ENCODE measurements at places on chromosomes 3 and 15. TPM values are rescaled to one million over a fixed set of nuclear protein-coding genes. Genes with fewer than 3 reads are reported as not detected.

Gene GRIP2
- not detected for total RNA-seq

Gene PRKAR2A
- total RNA-seq, result 45.0 TPM

Gene CACNA1D
- total RNA-seq, result not detected

Gene GABRB3
- 0.06 TPM for total RNA-seq

Gene DCBLD2
- 1.7 TPM for total RNA-seq

GRCh38 chr3:49867871-49868321 is 1.8 kb downstream of the CAMKV start:
- DNase-seq, result no peak

GRCh38 chr3:192848371-192849233 is 69.1 kb downstream of the MB21D2 start:
- DNase-seq, result no peak

GRCh38 chr3:149197669-149198068 is 24.0 kb downstream of the CP start:
- no peak for DNase-seq

- DNase-seq, result no peak
These were observed 50.4 kb upstream of the HACD2 start for GRCh38 chr3:123635217-123635616.

GRCh38 chr15:40906091-40906990 is 12.1 kb downstream of the VPS18 start:
- peak; percentile 64 for DNase-seq

GRCh38 chr3:24843955-24844354 is 349.3 kb upstream of the THRB start:
- no peak for DNase-seq
